ENCODE measurements at places on chromosomes 3 and 15.

- DNase-seq: no peak
Measured at GRCh38 chr3:18351823-18352744, 73.1 kb downstream of the SATB1 start.

DNA sequence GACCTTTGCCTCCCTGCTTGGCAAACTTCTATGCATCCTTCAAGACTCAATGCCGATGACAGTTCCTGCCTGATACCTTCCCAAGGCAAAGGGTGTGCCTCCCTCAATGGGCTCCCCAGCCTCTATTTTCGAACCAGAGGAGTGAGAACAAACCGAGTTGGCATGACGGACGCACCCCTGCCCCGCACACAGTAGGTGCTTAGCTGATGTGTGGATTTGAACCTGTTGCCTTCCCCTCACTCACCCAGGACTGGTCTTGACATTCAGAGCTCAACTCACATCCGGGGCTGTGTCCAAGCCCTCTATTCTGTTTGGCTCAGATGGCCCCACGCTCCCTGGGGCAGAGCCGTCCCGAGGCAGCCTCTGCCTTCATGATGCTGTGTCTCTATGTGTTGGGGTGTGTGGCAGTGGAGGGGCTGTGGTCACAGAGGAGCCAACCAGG lies 52.2 kb upstream of the SLC6A11 start:
- DNase-seq: no peak

DNA sequence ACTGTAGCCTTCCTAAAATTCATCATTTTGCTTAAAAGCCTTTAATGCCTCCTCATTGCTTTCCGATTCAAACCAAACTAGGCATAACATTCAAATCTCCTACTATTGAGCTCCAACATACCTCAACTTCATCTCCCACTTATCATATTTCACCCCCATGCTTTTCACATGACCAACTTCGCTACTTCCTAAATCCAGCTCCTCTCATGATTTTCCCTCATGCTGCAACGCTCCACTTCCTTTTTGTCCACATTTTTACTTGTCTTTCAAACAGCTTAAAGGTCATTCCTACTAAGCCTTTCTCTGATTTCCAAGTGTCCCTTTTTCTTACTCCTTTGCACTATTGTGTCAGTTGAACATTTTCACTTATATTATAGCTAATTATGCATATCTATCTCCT lies 20.3 kb upstream of the ANXA2 start:
- DNase-seq: no peak

- DNase-seq: peak; percentile 90
Measured at GRCh38 chr15:64893481-64894394, 18.0 kb upstream of the ANKDD1A start.

- DNase-seq: no peak
Measured at GRCh38 chr3:40782111-40782721, 257.5 kb downstream of the ZNF621 start.

DNA sequence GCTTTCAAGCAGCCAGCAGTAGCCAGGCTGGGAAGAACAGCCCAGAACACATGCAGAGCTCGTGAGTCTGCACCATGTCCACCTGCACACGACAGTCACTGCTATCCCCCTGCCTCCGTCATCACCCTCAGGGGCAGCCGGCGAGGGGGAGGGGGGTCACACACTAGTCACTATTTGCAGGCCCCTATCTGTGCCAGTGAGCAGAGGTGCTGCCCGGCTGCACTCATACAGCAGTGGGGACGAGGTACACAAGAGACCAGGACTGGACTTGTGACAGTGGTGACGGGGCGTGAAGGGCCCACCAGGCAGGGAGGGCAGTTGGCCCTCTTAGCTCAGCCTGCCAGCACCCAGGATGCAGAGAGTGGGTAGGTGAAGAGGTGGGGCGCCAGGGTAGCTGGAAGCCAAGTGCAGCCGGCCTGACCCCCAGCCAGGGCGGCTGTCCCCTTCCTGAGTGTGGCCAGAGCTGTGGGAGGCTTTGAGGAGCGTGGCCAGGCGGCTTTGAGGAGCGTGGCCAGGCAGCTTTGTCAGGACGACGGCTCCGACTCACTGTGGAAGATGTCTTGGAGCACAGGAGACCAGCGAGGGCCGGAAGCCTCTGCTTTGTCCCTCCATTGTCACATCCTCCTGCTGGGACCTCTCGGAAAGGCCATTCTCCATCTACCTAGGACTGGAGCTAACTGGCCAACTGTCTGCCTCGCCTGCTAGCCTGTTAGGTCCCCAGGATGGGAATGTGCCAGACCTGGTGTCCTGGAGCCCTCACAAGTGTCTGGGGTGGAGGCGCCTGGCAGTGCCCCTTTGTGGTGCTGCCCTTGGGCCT lies 52.1 kb upstream of the FGD5 start:
- DNase-seq: no peak

DNA sequence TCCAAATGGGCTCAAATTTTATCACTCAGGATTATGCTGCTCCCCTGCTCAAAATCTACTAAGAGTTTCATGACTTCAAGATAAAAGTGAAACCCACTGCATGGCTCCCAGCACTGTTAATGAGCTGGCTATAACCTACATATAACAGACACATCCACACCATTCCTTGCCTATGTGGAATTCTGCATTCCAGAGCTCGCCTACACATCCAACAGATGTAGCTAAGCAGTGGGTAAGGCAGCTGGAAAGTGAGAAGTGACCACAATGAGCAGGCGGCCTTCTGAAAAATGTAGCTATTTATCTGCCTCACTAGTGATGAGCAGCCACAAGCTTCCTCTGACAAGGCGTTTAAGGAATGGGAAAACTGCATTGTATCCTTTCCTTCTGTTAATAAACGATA lies 92.0 kb upstream of the TRIM42 start:
- no peak for DNase-seq

DNA sequence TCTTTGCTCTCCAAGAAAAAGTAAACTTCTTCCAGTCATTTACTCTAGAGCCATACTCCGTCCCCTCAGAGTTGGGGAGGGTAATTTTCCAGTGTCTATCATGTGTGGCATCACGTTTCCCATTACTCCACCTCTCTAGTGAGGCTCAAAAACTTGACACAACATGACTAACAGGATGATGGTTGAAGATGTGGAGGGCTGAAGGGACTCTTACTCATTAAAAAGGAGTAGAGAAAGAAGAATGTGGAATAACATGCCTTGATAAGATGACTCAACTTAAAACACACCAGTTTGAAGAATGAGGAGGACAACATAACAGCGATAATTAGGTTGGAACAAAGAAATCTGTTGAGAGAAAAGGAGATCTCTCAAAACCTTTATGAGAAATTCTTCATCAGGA lies 894.3 kb downstream of the OTOL1 start:
- DNase-seq: no peak

DNA sequence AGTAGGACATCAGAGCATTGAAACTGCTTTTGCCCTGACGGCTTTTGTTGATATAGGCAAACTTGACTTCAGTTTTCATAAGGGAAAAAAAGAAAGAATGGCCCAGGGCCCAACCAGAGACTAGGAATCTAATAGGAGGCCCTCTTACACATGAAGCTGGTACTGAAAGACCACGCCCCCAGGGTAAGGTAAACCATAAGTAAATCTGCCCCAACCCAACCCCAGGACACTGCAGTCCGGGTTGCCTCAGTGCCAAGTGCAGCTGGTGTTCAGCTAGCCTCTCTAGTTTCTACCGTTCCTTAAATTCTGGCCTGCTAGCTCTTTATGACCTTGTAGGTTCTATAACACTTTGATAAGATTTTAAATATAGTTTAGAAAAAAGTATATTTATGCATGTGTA lies 136.7 kb downstream of the AQP9 start:
- DNase-seq: no peak

- DNase-seq: no peak
Measured at GRCh38 chr3:192340031-192340430, 387.3 kb downstream of the FGF12 start.

- DNase-seq: no peak
Measured at GRCh38 chr3:177603148-177603603, 405.9 kb upstream of the TBL1XR1 start.

DNA sequence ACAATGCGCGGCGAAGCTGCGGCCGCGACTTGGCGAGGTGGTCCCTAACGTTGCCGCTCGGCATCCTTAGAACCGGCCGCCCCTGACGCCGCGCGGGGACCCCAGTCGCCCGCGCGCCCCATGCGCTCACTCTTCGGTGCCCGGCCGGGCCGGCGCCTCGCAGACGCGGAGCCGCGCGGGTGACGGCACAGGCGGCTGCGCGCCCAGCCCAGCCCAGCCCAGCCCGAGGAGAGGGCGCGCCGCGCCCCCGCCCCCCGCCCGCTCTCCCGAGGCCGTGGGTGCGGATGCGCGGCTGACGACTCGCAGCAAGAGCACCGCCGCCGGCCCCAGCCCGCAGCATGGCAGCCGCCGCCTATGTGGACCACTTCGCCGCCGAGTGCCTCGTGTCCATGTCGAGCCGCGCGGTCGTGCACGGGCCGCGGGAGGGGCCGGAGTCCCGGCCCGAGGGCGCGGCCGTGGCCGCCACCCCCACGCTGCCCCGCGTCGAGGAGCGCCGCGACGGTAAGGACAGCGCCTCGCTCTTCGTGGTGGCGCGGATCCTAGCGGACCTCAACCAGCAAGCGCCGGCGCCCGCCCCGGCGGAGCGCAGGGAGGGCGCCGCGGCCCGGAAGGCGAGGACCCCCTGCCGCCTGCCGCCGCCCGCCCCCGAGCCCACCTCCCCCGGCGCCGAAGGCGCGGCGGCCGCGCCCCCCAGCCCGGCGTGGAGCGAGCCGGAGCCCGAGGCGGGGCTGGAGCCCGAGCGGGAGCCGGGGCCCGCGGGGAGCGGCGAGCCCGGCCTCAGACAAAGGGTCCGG lies 437 bp downstream of the KLF13 start:
- DNase-seq: no peak
